Large intestine (tissue), 12 donors: ENCODE measurements at places on chromosomes 5 and 9. TPM values are rescaled to one million over a fixed set of nuclear protein-coding genes. Genes with fewer than 3 reads are reported as not detected.
A peak's percentile ranks its signal among the peaks of the same experiment; 100 is the strongest.

The DNAJC25 gene
- 12.3 TPM for polyA plus RNA-seq

The SEC61B gene
- 187 TPM for polyA plus RNA-seq

The ARID3C gene
- polyA plus RNA-seq = 0.12 TPM

The OMD gene
- polyA plus RNA-seq = 0.85 TPM

The GDA gene
- 97.2 TPM for polyA plus RNA-seq

The FAM169A gene
- polyA plus RNA-seq = 3.7 TPM

The OR1J2 gene
- not detected for polyA plus RNA-seq

- no peak for DNase-seq
- no peaks in the 10 kb centered on the region for H3K4me1 ChIP-seq
- no peaks in the 10 kb centered on the region for H3K27me3 ChIP-seq
- no peak overlapping the region for H3K27ac ChIP-seq
- H3K36me3 ChIP-seq = no peaks in the 10 kb centered on the region
- H3K4me3 ChIP-seq = no peak overlapping the region
Observed at GRCh38 chr5:7970816-7971215, 101.9 kb downstream of the MTRR start.

- H3K27me3 ChIP-seq = peaks cover 2% of the 10 kb centered on the region
- no peak overlapping the region for H3K4me3 ChIP-seq
- no peaks in the 10 kb centered on the region for H3K36me3 ChIP-seq
- no peak for DNase-seq
- no peak overlapping the region for H3K27ac ChIP-seq
Observed at GRCh38 chr5:175897285-175897684, 25.9 kb downstream of the CPLX2 start.

DNA sequence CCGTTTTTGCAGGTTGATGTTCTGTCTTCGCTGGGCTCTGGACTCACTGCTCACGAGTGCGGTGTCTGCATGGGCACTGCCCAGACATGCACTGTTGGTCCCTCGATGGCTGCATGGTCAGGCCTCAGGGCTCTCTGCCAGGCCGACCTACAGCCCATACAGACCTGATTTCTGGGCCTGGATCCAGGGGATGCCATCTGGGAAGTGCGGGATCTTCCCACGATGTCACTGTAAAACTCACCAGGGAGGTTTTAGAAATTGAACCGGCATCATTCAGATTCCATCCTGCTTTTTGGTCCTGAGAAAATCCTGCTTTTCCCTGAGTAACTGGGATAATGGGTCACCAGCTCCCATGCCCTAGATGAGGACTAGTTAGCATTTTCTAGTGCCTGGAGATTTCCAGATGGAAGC lies 9.1 kb downstream of the S1PR3 start:
- H3K4me3 ChIP-seq = no peak overlapping the region
- H3K4me1 ChIP-seq = peaks cover 3% of the 10 kb centered on the region
- DNase-seq = no peak
- peaks cover 9% of the 10 kb centered on the region for H3K36me3 ChIP-seq
- no peak overlapping the region for H3K27ac ChIP-seq
- H3K27me3 ChIP-seq = no peaks in the 10 kb centered on the region

- no peak for DNase-seq
- H3K4me1 ChIP-seq = no peaks in the 10 kb centered on the region
- no peak overlapping the region for H3K4me3 ChIP-seq
- H3K27ac ChIP-seq = no peak overlapping the region
Observed at GRCh38 chr9:31040564-31040963, 1343.9 kb upstream of the ACO1 start.

- no peaks in the 10 kb centered on the region for H3K27me3 ChIP-seq
- DNase-seq = no peak
- peaks cover 7% of the 10 kb centered on the region for H3K36me3 ChIP-seq
- H3K4me3 ChIP-seq = no peak overlapping the region
- no peak overlapping the region for H3K27ac ChIP-seq
Observed at GRCh38 chr9:14747111-14747510, 24.6 kb upstream of the CER1 start.

- H3K4me1 ChIP-seq = no peaks in the 10 kb centered on the region
- no peaks in the 10 kb centered on the region for H3K36me3 ChIP-seq
- H3K4me3 ChIP-seq = no peak overlapping the region
- H3K27me3 ChIP-seq = no peaks in the 10 kb centered on the region
- DNase-seq = peak; percentile 41
Observed at GRCh38 chr9:28120626-28121025, 547.3 kb upstream of the C9orf72 start.

DNA sequence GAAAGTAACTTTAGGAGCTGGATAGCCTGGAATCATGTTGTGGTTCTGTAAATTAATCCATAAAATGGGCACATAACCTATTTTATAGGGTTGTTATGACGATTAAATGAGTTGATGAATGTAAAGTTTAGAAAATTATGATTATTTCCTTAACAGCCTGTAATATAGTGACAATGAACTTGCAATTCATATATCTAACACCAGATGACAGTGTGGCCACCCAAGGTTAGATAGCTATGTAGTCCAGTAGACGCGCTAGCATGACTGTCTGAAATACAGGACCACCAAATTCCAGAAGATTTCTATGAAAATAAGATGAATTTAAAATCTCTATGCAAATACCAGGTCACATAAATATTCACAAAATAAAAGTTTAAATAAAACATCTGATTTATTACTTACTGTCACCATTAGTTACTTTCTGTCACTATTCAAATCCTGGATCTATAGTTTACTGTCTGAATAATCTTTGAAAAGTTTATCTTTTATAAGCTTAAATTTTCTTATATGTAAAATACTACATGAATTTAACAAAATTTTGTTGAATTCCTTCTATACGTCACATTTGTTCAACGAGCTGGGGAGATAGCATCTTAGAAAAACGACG lies 26.1 kb upstream of the MACIR start:
- no peak overlapping the region for H3K4me3 ChIP-seq
- DNase-seq = peak; percentile 42
- no peaks in the 10 kb centered on the region for H3K27me3 ChIP-seq
- peaks cover 3% of the 10 kb centered on the region for H3K4me1 ChIP-seq
- no peak overlapping the region for H3K27ac ChIP-seq
- no peaks in the 10 kb centered on the region for H3K36me3 ChIP-seq

- H3K27me3 ChIP-seq = no peaks in the 10 kb centered on the region
- no peaks in the 10 kb centered on the region for H3K36me3 ChIP-seq
- no peak overlapping the region for H3K27ac ChIP-seq
- H3K4me3 ChIP-seq = no peak overlapping the region
- H3K4me1 ChIP-seq = peaks cover 7% of the 10 kb centered on the region
- peak; percentile 45 for DNase-seq
Observed at GRCh38 chr9:82606492-82607382, 456.2 kb downstream of the RASEF start.

- no peaks in the 10 kb centered on the region for H3K36me3 ChIP-seq
- no peaks in the 10 kb centered on the region for H3K4me1 ChIP-seq
- no peak overlapping the region for H3K4me3 ChIP-seq
- no peak overlapping the region for H3K27ac ChIP-seq
Observed at GRCh38 chr9:107760469-107761242, 271.1 kb upstream of the KLF4 start.

DNA sequence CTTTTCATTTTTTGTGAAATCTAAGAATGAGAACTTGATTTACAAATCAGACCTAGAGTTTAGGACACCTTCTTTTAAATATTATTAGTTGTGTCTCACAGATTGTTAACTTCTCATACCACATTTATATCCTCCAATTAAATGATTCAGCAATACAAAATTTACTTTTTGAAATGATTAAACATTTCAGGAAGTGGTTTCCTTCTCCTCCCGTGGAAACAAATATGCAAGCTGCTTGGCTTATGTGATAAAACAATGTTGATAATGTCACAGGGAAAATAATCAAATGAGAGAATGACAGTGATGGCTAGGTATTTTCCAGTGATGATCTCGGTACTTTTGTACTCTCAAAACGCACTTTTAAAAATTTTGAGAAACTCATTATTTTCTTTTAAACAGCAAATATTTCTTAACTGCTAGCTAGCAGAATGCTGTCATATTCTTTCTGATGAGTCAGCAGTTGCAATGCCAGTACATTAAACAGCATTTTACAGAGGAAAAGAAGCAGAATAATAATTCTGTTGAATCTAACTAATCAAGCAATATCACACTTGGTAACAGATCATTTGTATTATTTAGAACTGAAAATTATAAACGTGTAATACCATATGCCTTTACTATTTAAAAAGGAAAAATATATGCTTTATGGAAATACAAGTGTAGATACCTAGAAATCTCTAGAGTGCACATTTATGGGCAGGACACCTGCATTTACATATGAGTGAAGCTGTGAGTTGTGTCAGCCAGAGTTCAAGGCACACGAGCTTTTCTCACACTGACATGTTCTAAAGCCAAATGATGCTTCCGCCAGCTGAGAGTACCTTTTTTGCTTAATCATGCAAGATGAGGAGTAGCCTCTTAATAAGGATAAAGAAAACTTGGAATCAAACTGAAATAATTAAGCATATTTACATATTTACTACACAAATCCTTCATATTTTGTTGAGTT lies 53.6 kb upstream of the CDH18 start:
- H3K27ac ChIP-seq = no peak overlapping the region
- no peaks in the 10 kb centered on the region for H3K27me3 ChIP-seq
- no peaks in the 10 kb centered on the region for H3K4me1 ChIP-seq
- H3K36me3 ChIP-seq = no peaks in the 10 kb centered on the region
- H3K4me3 ChIP-seq = no peak overlapping the region

GRCh38 chr5:109496112-109496511 lies 86.3 kb upstream of the PJA2 start:
- no peak overlapping the region for H3K27ac ChIP-seq
- no peaks in the 10 kb centered on the region for H3K36me3 ChIP-seq
- no peaks in the 10 kb centered on the region for H3K27me3 ChIP-seq
- H3K4me3 ChIP-seq = no peak overlapping the region
- H3K4me1 ChIP-seq = no peaks in the 10 kb centered on the region
- no peak for DNase-seq

GRCh38 chr9:97284798-97285197 lies 22.7 kb upstream of the CCDC180 start:
- H3K4me1 ChIP-seq = no peaks in the 10 kb centered on the region
- no peaks in the 10 kb centered on the region for H3K27me3 ChIP-seq
- no peak overlapping the region for H3K4me3 ChIP-seq
- DNase-seq = no peak

- DNase-seq = peak; percentile 23
- no peak overlapping the region for H3K4me3 ChIP-seq
- no peak overlapping the region for H3K27ac ChIP-seq
Observed at GRCh38 chr9:90331826-90332575, 310.6 kb downstream of the DIRAS2 start.

DNA sequence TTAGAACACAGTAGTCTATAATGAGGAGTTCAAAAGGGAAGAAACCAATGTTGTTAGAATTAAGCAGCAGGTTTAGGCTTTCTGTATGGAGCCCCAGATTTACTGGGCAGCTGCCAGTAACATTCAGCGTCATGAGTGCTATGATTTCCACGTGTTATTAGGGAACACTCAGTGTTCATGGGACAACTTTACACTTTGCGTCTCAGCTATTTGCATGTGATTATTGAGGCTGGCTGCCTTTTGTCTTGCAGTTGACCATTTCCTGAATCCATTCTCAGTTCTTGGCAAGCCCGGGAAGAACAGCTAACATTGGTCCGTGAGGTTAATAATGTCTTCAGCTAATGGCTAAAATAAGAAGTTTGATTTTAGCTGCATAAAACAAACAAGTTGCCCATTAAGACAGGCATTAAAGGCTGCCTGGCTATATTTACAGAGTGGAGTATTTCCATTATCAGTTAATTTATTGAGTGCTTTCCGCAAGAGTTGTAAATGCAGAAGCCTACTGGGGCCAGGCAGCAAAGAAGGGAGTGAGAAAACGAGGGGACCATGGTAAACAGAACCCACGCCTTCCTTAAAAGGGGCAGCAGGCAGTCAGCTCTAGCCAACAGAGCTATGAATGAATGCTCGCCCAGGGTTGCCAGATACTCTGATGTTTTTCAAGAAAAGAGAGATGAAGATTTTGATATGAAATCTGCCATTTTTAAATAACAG lies 120.9 kb downstream of the PIP5K1B start:
- H3K27ac ChIP-seq = no peak overlapping the region
- DNase-seq = no peak
- peaks cover 8% of the 10 kb centered on the region for H3K4me1 ChIP-seq
- no peaks in the 10 kb centered on the region for H3K27me3 ChIP-seq
- H3K36me3 ChIP-seq = peaks cover 27% of the 10 kb centered on the region
- H3K4me3 ChIP-seq = no peak overlapping the region

- no peak overlapping the region for H3K27ac ChIP-seq
- no peaks in the 10 kb centered on the region for H3K27me3 ChIP-seq
- DNase-seq = no peak
- H3K36me3 ChIP-seq = no peaks in the 10 kb centered on the region
- no peaks in the 10 kb centered on the region for H3K4me1 ChIP-seq
- no peak overlapping the region for H3K4me3 ChIP-seq
Observed at GRCh38 chr5:126936775-126937418, 93.5 kb downstream of the MARCHF3 start.
